ENCODE measurements at places on chromosomes 11 and 22.

DNA sequence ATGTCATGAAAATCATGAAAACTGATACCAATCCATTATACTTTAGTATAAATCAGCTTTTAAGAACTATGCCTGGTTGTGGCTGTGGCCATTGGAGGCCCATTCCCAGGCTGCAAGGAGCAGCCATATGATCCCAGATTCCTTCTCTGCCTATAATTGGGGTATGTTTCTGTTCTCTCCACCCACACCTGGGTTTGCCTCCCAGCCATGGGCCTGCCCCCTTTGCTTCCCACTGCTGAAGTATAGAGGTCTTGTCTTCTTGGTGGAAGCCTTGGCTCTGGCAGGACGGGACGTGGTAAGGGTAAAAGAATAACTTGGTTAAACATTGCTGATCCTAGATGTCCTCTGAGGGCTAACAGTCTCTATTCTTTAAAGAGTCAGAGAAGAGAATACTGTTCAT, 2.4 kb downstream of the MICAL2 start:
- no peak for DNase-seq

DNA sequence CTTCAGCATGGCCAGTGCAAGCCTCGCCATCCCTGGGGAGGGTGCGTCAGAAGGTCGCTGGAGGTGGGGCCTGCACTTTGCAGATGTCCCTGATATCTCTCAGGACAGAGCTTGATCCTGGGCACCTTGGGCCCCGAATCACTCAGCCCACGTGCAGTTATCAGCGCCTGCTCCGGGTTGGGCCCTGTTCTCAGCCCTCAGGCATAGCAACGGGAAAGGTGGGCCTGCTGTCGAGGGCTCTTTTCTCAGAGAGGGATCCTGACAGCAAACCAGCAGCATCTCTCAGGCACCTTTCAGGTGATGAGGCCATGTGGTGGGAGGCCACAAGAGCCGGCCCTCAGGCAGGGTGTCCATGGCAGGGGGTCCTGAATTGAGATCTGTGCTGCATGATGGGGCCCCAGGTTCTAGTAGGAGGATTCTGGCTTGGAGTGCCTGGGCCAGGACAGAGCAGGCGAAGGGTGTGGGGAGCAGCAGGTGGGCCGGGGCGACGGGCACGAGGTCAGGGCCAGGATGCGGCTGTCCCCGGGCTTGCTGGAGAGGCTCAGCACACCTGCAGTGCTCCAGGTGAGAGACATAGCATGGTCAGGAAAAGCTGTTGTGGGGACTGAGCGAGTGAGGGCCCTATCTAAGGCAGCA, 280.5 kb downstream of the TBC1D22A start:
- no peak for DNase-seq

DNA sequence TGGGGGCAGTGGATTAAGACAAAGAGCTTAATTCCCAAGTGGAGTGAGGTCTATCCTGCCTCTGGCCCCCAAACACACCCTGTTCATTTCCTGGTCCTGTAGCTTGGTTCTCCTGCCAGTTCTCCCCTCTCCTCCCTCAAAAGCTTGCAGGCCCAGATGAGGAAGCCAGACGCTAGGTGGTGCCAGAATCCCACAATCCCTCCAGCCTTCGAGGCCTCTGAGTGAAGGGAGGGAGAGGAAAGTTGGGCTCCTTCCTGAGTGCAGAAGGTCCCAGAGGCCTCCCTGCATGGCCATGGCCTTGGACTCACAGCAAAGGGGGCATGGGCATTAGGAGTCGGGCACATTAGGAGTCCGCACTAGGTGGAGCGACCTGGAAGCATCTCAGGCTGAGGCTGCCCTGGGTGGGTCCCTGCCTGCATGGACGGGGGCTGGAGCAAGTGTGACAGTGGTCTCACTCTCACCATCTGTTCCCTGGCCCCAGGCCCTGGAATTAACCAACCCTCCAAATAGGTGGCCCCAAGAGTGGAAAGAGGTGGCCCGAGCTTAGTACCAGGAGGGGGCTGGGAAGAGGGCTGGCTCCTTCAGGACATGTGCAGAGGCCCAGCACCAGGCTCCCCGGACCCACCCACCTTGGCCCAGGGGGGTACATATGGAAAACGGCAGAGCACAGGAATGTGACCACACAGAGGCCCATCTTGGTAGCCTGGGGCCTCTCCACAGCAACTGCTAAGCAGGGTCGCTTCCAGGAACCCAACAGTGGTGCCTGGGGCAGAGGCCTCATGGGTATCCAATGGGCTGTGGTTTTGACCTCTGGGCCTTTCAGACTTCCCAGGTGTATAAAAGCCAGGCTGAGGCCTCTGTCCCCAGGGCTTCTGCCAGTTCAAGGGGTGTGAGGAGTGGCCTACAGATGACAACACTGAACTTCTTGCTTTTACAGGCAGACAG, 5.2 kb downstream of the FXYD2 start:
- peak; percentile 37 for DNase-seq

GRCh38 chr11:27678242-27678641, 22.0 kb downstream of the BDNF start:
- DNase-seq: no peak

GRCh38 chr11:104370478-104370877, 206.5 kb upstream of the PDGFD start:
- no peak for DNase-seq

DNA sequence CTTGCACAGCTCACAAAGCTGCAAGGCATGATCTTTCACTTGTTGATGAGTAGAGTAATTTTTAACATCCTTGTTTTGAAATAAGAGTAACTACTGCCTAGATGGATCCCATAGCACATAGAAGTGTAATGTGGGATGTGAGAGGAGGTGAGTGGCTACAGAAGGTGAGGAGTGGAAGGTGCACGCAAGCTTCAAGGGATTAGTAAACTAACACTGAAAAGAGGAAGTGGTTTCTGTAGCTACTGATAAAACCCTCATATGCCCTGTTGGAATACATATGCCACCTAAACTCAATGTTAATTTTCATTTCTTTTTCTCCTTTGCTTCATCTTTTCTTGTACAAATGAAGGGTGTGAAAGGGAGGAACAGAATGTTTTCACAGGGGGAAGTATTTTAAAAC, 22.0 kb upstream of the CTSC start:
- no peak for DNase-seq

DNA sequence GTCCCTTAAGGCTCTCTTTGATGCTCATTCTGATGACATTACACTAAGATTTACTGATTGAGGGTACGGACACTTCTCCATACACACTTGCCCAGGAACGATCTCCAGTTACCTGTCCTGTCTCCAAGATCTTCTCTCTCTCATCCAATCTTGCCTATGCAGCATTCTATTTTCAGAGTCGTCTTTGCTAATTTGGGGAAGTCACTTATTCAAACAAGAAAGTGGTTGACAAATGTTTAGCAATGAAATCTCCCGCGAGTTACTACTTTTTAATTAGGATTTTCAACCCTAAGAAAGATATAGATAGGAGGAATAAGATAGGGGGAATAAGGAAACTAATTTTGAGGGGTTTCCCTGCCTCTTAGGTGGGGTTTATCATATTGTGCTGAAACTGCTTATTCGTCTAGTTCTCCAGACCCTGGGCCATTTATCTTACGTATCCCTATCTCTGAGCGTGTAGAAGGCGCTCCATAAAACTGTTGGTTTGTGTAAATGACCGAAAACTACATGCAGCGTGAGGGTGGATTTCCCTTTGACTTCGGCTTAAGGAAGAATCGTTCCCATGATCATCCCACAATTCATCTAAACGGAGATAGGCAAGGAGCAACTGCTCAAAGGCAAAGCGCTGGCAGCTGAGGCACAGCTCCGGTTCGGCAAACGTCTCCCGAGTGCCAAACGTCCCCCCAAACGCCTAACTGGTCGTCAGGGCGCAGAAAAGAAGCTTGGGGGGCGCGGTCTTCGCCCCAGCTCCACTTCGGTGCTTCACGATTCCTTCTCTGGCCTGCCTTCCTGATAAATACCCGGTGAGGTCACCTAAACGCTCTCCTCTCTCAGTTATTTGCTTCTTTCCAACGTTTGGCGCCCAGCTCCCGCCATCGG, 804 bp downstream of the APIP start:
- no peak for DNase-seq

GRCh38 chr11:18243783-18244362, 4.6 kb downstream of the SAA2 start:
- DNase-seq: peak; percentile 1

DNA sequence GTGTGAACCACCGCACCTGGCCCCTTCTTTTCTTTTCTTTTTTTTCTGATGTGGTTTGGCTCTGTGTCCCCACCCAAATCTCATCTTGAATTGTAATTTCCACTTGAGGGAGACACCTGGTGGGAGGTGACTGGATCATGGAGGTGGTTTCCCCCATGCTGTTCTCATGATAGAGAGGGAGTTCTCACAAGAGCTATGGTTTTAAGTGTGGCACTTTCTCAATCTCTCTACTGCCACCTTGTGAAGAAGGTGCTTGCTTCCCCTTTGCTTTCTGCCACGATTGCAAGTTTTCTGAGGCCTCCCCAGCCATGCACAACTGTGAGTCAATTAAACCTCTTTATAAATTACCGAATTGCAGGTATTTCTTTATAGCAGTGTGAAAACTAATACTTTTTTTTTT, 4.9 kb upstream of the TCN2 start:
- DNase-seq: no peak

DNA sequence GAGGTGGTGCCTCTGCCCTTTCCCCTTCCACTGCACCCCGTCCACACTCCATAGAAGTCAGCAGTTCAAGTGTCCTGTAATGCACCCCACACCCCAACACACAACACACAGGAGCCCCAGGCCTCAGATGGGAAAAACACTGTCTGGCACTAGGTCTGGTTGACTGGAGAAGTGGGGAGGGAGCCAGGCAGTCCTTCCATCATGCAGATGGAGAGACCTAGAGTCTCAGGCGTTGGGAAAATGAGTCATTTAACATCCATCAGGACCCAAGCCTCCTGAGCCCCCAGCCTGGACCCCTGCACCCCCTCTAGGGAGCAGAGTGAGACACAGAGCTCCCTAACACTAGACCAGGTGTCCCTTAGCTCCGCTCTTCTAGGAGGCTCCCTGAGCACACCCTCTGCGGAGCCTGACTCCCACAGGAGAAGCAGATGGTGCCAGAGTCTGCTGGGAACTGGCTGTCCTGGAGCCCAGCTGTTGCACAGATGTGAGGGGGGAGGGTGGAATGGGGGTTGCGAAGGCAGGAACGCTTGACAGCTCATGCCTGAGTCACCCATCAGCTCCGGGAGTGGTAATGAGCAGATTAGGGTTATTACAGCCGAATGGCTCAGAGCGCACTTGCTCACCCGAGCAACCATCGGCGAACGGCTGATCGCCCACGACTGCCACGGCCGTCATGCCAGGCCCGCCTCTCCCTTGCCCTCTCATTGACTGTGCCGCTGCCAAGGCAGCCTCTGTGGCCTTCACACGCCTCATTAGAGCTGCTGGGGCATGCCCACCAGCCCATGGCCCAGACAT, 22.1 kb upstream of the SYT7 start:
- no peak for DNase-seq

GRCh38 chr11:106925245-106925644, 93.0 kb downstream of the GUCY1A2 start:
- no peak for DNase-seq

- no peak for DNase-seq
Observed at GRCh38 chr11:76850130-76850529, 10.6 kb upstream of the ACER3 start.

GRCh38 chr11:114258696-114259095, 37.5 kb upstream of the NNMT start:
- DNase-seq: no peak

DNA sequence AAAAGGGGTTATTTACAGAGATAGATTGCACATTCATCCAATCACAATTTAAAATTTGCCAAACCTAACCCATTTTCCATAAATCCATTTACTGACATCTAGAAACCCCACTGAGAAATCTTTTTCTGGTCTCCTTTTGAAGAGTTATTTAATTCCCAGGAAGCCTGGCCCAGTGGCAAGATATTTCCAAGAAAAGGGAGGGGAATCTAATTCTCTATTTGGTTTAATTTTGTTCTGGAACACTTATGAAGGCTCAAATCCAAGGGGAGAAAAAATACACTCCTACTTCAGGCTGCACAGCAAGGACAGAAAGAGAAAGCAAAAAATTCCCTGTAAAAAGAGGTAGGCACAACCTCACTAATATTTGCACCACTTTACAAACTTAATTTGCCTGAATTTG, 88.2 kb upstream of the LDLRAD3 start:
- DNase-seq: no peak

DNA sequence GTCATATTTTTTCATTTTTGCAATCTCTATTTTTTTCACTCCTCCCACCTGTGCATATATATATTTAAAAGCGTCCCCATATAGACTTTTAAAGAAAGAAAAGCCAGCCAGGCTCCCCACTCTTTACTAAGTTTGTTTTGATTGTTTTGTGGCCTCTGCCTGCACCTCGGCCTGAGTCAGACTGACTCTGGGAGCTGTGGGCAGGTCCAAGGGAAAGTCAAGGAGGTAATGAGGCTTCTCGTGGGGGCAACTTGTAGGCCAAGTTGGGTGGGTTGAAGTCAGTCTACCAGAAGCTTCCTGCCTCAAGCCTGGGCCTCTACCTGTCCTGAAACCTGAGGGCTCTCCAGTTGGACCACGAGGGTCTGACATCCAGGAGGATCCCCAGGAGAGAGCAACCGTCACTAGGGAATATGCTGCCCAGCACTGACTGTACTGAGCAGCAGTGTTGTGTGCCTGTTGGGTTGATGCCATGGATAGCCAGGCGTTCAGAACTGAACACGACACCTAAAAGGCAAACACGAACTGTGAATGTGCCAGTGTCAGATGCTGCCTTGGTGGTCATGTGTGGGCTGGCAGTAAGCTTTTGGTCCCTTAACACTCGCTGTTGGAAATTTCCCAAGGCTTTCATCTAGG, 58.8 kb downstream of the BMAL1 start:
- DNase-seq: no peak

GRCh38 chr11:47899801-47900200, 51.7 kb upstream of the NUP160 start:
- no peak for DNase-seq

GRCh38 chr11:61963016-61963281, 4.5 kb downstream of the FTH1 start:
- DNase-seq: no peak

- no peak for DNase-seq
Observed at GRCh38 chr22:28619236-28619635, 60.4 kb downstream of the TTC28 start.

GRCh38 chr11:36877149-36877548, 279.1 kb upstream of the RAG2 start:
- no peak for DNase-seq

- no peak for DNase-seq
Observed at GRCh38 chr11:36693139-36693843, 95.3 kb upstream of the RAG2 start.

DNA sequence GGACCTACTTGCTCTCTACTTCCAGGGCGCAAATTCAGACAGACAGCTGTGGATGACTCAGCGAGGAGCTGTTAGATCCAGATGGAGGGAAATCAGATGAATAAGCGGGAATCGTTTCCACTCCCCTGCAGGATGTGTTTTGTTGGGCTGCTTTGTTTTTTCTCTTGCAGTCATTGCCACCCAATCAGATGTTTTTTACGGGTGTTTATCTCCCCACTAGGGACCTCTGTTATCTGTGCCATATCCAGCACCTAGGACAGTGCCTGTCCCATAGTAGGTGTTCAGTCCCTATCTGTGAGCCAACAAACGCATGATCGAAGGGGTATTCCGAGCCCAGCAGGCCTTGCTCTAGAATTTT, 51.1 kb upstream of the PARVG start:
- DNase-seq: no peak

- DNase-seq: no peak
Observed at GRCh38 chr22:27804470-27805297, 3.1 kb upstream of the MN1 start.

- no peak for DNase-seq
Observed at GRCh38 chr11:4065086-4065485, 29.5 kb upstream of the RRM1 start.

Data from SHP77 treated with DMSO at 0.1 percent for 48 hours (cell line).